GM20000 (cell line): ENCODE measurements at places on chromosomes 2 and 18.

- no peak for DNase-seq
These were observed 155.1 kb downstream of the SMAD7 start for GRCh38 chr18:48795696-48796095.

- DNase-seq: no peak
These were observed 1.1 kb upstream of the HOXD9 start for GRCh38 chr2:176121190-176122051.

GRCh38 chr2:28082131-28082530 lies 191.6 kb downstream of the BABAM2 start:
- DNase-seq: no peak

- DNase-seq: peak; percentile 69
These were observed 125.3 kb downstream of the TMEM131 start for GRCh38 chr2:97870396-97870843.

DNA sequence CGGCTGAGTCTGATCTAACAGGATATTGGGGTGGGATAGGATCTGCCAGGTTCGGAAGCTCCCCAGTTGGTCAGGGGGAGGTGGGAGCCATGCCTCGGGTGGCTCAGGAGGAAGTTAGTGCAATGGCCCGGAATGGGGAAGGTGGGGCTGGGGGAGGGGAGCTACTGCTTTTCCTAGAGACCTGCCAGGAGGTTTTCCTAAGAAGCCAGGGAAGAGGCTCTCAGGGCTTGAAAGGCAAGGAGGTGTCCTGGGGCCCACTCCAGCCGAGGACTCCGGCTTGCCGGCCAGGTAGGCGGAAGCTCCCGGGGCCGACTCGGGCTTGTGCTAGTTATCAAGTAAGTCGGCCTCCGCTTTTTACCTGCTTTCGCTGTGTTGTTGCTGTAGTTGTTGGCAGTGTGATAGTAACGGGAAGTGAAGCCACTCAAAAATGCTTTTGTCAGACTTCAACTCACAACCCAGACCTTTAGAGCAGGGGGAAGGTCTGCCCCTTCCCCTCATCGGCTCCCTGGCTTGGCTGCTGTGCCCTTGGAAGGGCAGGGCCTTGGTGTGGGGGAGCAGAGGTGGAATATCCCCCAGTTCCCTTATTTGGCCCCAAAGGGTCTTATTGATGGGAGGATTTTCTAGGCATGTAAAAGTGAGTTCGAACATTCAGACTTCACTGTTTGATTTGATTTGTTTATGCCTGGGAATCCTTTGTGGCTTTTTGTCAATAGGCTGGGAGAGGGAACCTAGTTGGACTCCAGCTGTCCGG lies 5.4 kb downstream of the GDF7 start:
- peak; percentile 15 for DNase-seq

- DNase-seq: no peak
These were observed 331.9 kb upstream of the GULP1 start for GRCh38 chr2:187959821-187960220.

DNA sequence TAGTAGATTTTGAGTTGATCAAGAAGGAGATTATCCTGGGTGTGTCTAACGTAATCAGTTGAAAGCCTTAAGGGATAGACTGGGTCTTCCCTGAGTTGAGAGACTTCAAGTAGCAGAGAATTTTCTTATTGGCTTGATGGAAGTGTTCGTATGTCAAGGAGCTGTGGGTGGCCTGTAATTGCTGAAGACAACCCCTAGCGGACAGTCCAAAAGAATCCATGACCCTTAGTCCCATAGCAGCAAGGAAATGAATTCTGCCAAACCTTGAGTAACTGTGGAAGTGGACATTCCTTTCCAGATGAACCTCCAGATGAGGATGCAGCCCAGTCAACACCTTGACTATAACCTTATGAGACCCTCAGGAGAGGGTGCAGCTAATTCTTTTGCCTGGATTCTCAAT lies 786.3 kb downstream of the SOCS6 start:
- DNase-seq: no peak

DNA sequence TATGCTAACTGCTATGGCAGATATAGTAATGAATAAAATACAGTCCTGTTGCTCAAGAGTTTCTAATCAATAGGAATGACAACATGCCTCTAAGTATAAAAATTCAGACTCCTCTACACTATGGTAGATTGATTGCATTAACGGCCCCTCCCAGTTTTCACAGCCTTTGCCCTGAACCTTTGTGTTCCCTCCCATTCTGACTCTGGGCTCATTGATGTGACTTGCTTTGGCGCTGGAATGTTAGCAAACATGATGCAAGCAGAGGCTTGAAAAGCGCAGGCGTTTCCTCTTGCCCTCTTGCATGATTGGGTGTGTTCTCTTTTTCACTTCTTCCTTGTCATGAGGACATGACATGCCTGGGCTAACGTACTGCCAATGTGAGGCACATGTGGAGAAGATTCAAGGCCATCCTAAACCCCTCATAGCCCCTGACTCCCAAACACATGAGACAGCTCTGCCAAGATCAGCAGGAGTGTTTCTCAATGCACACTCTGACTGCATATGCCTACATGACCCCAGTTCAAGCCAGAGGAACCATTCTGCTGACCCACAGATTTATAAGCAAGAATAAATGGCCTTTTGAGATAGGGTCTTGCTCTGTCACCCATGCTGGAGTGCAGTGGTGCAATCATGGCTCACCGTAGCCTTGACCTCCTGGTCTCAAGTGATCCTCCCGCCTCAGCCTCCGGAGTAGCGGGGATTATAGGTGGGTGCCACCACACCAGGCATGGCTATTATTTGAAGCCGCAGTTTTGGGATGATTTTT lies 49.7 kb upstream of the CD28 start:
- DNase-seq: no peak

- DNase-seq: no peak
These were observed 5.4 kb upstream of the TOGARAM2 start for GRCh38 chr2:28975671-28976070.

DNA sequence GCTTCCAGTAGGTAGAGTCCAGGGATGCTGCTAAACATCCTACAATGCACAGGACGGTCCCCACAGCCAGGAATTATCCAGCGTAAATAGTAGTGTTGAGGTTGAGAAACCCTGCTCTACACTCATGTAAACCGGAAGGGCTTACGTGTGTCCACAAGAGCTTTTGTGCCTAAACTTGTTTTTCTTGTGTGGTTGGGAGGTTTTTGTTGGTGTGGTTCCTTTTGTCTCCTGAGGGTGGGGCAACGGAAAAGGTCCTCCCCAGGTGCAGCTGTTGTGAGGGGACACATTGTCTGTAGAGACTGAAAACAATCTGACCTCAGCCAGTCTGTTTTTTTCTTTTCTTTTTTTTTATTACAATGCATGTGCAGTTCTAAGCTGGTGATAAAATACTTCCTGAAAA lies 72.7 kb upstream of the MGAT5 start:
- DNase-seq: peak; percentile 57

- no peak for DNase-seq
These were observed 488.3 kb downstream of the CCDC85A start for GRCh38 chr2:56671973-56672569.

- DNase-seq: no peak
These were observed 766.8 kb downstream of the BCL11A start for GRCh38 chr2:59786684-59787083.

DNA sequence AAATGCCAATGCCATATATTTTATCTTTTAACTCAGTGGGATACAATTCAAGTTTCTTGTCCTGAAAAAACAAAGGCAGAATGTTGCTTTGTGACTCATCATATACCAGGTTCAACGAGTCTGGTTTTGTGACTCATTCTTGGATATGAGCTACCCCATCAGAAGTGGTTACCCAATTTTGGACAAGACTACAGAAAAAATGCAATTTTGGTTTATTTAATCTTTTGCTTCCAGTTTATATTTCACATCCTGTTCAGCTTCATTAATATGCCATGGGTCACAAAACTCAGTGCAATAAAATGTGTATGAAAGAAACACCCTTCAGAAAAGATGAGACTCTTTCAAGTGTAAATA lies 25.0 kb downstream of the FN1 start:
- DNase-seq: no peak

GRCh38 chr2:46849046-46849715 lies 66.4 kb downstream of the MCFD2 start:
- no peak for DNase-seq

GRCh38 chr2:229175497-229175863 lies 95.6 kb downstream of the PID1 start:
- DNase-seq: no peak

- DNase-seq: no peak
These were observed 59.8 kb downstream of the BCL2 start for GRCh38 chr18:63259567-63260379.

- peak; percentile 30 for DNase-seq
These were observed 16.5 kb downstream of the TWIST2 start for GRCh38 chr2:238864207-238865014.

DNA sequence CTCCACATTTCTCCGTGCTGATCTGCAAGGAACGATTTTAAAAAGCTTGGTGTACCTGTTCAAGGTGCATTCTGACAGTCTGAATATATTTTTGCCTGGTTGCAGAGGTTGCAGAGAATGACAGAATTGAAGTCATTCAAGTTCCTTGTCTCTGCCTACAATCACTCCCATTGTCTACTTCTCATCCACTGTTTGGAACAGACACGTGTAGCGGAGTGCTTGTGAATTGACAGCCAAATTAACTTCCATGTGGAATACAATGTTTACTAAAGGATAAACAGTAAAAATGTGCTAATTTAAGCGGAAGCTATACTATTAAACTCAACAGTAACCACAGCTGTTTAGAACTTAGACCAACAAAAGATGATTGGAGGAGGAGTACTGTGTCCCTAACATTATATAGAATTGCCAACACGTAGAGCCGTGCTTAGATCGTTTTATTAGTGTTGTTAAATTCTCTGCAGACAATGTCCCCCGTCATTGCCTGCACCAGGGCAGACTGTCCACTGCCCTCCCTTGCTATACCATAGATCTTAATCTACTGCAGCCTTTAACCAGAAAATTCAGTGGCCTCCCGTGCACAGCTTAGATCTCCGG lies 87.3 kb upstream of the ZCCHC2 start:
- no peak for DNase-seq

DNA sequence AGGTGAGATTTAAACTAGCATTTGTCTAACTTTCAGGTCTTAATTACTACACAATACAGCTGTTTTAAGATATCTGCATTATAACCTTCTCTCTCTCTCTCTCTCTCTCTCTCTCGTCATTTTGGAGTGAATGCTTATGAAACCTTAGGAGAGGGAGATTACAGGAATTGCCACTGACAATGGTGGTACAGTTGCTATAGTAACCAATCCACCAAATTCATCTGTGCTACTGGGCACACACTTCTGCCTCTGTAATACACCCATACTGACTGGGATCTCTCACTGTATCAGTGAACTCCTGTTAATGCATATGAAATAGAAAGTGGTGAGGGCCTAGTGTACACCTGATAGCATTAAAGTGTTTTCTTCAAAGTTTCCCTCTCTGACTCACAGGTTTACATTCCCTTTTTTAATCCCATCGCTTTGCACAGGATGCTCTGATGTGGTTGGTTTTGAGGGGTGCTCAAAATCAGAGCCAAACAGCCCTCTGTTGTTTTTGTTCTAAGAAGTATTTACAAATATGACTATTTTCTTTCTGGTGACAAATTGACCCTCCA lies 13.1 kb downstream of the KLHL14 start:
- no peak for DNase-seq

- no peak for DNase-seq
These were observed 33.0 kb upstream of the PPP1R1C start for GRCh38 chr2:181952404-181953226.
